K562 (cell line): ENCODE measurements at places on chromosomes 2 and 18.

DNA sequence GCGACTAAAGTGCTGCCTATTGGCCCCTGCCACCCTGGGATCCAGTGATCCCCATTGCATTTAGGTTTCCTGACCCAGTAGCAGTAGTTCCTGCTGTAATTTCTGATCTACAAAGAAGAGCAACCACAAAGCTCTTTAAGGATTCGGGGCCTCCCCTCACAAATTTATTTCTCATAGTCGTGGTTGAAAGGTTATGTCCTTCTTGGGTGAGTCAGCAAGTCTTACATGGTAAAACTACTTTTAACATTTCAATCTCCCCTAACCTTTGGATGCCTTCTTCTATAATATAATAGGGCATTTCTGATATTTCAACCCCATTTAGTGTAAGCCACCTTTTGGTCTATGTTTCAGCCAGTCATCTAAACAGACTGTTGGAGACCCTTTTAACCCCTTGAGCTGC is 14.9 kb downstream of the PIKFYVE start:
- no peak for DNase-seq

DNA sequence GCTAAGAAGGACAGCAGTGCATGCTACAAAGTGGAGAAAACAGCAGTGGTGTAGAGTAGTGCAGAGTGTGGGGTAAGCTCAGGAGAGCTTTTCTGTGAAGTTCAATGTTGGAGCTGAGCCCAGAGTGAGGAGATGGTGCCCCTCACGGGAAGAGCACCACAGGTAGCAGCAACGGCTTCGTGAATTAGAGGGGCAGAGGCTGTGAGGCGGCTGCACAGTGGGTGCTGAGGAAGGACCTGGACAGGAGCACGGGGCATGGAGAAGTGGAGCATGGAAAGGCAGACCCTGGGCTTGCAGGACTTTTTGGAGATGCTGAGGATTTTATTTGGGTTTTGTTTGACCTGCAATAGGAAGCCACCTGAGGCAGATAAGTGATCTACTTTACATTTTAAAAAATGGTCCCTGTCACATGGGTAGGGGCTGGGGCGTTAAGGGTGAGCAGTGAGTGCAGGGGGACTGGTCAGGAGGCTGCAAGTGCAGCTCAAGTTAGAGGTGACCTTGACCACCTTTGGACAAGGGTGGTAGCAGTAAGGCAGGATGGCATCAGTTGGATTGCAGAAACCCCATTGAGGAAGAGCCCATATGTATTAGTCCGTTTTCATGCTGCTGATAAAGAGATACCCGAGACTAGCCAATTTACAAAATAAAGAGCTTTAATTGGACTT is 85.0 kb downstream of the MYCN start:
- DNase-seq, result no peak

DNA sequence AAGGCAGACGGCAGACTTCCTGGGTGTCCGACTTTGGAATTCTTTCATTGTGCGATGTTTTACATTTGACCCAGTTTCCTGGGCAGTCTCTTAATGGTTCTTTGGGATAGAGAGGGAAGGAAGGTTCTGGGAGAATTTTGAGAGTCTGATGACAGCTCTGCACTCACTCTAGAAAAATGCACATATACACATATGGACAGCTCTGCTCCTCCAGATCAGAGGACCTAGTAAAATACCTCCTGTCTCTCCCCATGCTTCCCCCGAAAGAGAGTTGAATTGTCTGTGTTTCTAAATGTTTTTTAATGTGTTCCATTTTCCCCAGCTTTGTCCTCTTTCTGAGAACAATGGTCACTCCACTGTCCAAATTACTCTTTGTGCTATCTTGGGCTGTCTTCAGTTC is 102.0 kb upstream of the CXCR4 start:
- DNase-seq, result no peak

DNA sequence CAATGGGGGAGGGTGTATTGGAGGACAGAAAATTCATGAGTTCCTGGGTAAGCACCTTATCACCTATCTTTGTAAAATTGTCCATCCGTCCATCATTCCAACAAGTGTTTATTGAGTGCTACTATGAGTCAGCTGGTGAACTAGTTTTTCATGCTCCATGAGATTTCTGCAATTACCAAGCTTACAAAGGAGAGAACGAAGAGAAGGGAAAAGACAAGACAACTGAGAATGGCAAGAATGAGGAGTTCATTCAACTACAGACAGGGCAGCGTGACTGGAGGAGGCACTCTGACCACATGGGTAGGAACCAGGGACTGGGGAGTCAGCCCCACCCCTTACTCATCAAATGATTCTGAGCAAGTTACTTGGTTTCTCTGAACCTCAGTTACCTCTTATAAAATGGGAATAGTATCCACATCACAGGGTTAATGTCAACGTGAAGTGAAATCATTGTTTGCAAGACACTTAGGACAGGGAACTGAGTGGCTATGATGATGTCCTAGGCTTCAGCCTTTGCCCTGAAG is 18.6 kb upstream of the TXNDC2 start:
- peak; percentile 55 for DNase-seq

DNA sequence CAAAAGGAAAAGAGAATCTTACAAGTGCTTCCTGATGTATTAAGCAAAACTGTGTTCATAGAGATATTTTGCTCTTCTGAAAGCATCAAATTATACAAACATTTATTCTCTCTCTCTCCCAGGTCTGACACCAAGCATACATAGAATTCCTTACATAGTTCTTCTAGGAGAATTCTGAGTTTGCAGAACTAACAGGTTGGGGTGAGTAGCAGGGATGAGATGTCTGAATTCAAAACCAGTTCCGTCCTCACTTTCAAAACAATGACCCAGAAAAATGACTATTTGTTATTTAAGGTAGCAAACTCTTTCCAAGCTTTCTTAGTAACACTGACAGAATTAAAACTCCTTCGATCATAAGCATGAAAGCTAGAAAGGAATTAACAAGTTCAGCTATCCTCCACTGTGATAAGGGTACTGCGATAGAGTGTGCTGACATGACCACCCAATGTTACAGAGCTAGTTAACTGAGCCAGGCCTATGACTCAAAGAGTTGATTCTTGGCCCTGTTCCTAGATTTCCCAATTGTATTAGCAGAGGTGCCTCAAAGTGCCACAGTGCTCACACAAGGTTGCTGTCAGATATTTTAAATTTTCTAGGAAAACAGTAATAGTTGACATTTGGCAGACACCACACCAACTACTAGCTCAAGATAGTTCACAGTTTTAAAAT is 85.8 kb upstream of the SETBP1 start:
- DNase-seq, result no peak

GRCh38 chr2:121707920-121708361 is 28.7 kb downstream of the NIFK start:
- no peak for DNase-seq

- DNase-seq, result no peak
Measured at GRCh38 chr2:211900000-211900399, 638.6 kb downstream of the ERBB4 start.

GRCh38 chr2:159760326-159760725 is 37.7 kb downstream of the CD302 start:
- DNase-seq, result no peak

DNA sequence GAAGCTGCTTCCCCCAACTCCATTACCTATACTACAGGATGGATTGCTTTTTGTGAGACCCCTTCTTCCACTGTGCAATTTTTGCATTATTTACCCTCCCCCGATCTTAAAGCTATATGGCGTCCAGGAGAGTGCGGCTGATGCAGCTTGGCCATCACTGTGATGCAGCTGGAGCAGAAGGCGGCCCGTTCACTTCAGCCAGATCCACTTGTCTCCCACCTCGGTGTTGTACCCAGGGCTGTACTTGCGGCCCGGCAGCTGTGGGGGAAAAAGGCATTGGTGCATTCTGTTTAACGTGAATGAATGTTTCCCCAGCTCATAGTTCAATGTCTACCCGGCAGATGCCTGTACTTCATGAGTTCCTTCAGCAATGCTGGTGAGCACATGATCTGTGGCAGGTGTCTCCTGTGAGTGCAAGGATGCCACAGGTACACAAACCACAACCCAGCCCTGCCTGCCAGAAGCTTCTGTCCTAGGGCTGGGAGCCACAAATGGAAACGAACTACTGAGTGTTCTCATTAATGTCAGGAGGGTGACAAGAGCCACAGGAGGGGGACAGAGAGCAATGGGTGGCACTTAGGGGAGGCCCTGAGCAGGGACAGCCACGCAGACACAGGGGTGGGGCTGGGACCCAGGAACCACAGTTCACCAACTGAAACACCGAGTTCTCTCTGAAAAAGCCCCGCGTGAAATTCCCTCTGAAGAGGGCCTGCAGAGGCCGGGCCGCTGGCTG is 64.0 kb downstream of the NDUFA10 start:
- no peak for DNase-seq

DNA sequence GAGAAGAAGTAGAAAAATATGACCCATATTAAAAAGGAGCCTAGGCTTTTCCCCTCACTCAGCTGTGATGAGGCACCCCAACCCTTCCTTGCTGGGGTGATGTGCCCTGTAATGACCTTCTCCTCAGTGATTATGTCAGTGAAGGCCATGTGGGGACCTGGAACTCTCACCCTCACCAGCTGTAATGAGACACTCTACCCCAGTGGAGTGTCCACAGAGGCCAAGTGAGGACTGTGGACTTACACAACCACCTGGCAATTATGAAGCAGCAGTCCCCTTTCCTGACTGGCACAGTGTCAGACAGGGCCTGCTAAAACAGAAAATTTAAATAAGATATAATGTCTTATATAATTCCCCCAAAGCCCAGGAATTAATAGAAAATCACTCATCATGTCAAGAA is 54.2 kb downstream of the SEMA4F start:
- DNase-seq, result no peak

GRCh38 chr18:49486134-49486533 is 900 bp downstream of the C18orf32 start:
- DNase-seq, result no peak

- DNase-seq, result no peak
Measured at GRCh38 chr2:110819711-110820110, 87.3 kb downstream of the ACOXL start.

DNA sequence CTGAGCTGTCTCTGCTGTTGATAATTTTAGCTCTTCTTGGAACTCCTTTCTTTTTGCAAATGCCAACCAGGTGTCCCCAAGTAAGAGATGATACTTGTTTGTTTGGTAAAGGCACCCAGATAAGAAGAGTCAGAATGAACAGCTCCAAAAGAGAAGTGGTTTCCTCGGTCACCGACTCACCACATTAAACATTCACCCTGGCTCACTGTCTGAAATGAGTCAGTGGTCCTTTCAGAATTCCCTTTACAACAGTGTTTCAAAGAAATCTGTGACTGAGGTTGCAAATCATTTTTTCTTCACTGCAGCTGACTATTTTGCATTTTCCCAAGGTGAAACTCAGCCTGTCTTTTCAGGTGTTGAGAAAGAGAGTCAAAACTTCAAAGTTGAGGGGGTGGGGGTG is 16.2 kb upstream of the CXCR4 start:
- DNase-seq, result no peak

GRCh38 chr2:234741976-234742375 is 209.8 kb upstream of the SH3BP4 start:
- DNase-seq, result no peak

DNA sequence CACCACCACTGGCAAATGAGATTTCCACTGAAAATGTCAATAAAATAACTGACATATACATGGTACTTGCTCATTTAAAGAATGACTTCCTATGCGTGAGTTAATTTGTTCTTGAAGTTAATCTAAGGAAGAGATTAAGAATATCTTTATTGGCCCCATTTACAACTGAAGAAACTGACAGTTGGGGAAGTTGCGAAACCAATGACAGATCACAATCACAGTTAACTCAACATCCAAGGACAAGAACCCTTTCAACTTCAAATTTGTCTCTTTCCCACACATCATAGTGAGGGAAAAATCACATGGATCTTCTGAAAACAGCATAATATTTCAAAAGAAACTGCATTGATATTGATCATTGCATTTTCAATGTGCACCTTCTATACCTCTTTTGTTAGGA is 565.4 kb downstream of the IRS1 start:
- DNase-seq, result no peak

DNA sequence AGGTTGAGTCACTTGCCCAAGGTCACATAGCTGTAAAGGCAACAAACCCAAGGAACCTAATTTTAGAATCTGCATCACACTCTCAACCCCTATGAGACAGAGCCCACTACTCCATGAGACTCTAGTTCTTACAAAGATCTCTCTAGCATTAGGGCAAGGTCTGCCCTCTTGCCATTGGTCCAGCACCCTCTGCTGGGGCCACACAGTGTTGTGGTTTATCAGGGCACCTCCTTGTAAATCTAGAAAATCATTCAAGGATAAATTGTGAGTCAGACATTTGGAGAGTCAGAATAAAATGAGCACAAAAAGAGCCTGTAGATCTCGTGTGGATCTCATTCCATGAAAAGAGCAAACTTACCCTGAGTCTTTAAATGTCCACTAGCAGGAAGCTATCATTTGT is 91.2 kb downstream of the SLC8A1 start:
- DNase-seq, result no peak

DNA sequence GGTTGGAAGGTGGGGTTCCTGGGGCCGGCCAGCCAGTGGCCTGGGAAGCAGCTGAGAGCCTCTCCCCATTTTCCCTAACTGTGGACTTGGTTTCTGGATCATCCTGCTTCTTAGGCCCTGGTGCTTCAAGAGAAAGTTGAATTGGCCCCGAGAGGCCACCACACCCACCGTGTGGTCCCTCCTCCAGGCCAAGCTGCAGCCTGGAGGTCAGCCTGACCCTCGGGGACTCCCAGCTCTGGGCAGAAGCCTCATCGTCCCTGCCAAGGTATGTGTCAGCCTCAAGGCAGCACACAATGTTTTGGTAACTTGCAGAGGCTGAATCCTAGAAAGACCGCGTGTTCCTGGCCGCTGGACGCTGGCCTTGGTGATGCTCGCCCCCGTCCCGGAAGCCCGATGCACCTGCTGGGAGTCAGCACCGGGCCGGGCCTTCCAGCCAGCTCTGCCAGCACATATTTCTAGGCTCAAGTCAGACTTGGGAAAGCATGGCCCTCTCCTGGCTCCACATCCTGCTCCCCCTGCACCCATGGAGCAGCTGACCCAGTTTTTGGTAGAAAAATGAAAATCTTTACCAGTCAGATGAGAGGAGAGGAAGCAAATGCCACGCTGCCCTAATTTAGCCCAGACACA is 72.6 kb downstream of the ACTR2 start:
- no peak for DNase-seq

DNA sequence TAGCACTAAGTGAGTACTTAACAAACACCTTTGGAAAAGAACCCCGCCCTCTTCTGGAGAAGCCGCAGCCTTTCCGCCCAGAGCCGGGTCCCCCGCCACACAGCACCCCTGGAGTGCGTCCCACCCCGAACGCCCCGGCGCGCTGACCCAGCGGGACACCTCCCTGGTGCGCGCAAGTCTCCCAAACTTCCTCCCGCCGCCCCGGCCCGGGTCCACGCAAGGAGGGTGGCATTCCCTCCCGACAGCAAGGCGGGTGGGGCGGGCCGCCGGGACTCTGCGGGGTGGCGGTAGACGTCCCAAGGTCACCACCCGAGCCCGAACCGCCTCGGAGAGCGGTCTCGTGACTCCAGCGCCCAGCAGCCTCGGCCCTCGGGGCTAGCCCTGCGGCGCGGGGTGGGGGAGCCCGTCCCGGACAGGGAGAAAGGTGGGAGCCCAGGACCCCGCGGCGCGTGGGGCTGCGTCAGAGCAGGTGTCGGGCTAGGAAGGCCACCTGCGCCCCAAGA is 598 bp downstream of the CCDC93 start:
- DNase-seq, result peak; percentile 63

GRCh38 chr2:6148882-6149281 is 456.7 kb downstream of the SOX11 start:
- DNase-seq, result no peak
